ENCODE measurements at places on chromosomes 5 and 9.

- DNase-seq, result no peak
Observed at GRCh38 chr9:4096121-4096520, 203.7 kb downstream of the GLIS3 start.

DNA sequence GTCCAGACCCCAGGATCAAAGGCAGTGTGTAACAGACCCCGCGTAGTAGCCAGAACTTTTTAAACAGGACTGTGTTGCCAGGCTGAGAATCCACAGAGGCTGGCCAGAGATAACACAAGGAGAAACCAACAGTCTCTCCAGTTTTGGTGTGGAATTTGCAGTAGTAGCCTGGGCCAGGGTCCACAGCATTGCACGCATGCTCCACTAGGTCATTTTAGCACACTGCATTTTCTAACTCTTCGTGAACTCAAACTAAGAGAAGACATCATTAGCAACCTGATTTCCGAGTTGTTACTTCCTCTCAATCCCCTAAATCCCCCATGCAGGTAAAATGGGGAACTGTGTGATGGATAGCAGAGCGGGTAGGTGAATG, 119.6 kb downstream of the BOD1 start:
- no peak for DNase-seq

DNA sequence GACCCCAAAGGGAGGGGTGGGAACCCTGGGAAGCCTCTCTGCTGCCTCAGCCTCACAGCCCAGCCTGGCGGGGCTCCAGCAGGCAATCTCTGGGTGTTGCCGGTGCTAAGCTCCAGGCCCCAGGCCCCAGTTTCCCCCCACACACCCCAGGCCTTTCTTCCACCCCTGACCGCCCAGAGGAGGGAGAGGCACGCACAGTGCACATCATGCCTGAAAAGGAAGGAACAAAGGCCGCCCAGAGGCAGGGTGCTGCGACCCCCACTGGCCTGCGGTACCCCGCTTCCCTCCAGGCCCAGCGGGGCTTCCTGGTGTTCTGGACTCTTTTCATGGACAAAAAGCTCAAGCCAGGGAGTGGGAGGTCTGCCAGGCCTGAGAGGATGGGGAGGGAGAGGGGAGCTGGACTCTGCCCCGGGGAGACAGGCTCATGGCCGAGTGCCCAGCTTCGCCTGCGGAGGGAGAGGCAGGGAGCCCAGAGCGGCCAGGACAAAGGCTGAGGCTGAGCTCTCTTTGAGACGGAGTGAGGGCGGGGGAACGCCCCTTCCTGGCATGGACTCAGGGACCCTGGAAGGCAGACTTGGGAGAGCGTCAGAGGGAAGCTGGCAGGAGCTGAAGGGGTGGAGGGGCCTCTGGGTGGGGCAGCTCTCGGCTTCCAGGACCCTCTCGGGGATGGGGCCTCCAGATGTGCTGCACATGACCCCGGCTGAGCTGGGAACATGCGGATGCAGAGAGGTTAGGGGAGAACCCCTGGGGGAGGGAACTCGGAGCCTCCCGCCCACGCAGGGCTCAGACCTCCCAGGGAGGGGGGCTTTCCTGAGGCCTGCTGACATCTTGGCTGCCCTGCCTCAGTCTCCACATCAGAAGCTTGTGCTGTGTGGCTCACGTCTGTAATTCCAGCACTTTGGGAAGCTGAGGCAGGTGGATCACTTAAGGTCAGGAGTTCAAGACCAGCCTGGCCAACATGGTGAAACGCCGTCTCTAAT, 1.8 kb upstream of the ENTPD2 start:
- no peak for DNase-seq

DNA sequence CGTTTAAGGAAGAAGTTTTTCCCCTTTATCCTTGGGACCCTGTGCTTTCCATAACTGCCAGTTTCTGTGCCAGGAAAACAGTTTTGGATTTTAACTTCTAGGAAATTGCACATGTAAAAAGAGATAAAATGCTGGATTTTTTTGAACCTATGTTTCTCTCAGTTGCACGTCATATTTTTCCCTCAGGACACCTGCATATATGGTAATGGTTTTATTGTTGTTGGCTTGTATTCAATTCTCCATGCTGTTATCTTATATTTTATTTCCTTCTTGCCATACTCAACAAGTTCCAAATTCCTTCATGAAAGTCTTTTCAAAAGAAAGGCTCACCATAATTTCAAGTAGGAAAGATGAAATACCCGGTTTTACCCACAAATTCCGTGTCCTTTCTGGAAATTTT, 7.9 kb upstream of the ADAMTSL1 start:
- no peak for DNase-seq

DNA sequence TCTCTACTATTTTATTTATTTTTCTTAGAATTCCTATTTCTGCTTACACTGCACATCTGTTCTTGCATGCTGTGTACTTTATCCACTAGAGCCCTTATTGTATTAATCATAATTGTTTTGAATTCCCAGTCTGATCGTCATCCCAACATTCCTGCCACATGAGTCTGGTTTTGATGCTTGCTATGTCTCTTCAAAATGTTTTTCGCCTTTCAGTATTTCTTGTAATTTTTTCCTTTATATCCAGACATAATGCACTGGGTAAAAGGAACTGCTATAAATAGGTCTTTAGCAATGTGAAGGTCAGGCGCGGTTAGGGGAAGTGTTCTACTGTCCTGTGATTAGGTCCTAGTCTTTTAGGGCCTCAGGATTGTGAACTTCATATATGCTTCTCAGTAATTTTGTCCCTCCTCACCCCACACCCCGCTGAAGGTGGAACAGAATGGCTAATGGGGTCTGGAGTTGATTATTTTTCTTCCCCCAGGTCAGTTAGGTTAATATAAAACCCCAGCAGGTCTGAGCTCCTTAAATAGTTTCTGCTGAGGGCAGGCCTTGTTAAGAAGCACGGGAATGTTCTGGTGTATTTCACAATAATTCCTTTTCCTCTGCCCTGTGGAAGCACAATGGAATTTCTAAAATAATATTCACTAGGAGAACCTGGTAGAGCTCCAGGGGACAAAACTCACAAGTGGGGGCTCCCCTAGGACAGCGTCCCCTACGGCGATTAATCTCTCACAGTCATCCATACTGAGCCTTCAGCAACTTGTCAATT, 146.6 kb upstream of the TUT7 start:
- no peak for DNase-seq

GRCh38 chr5:87752362-87752761, 339.6 kb upstream of the CCNH start:
- no peak for DNase-seq

Measured in activated CD4-positive, alpha-beta T cell treated with anti-CD3 and anti-CD28 coated beads, Interleukin-2, amount 50 U/mL, for 4 hours (primary cell).